ENCODE measurements at places on chromosomes 13 and 19.

DNA sequence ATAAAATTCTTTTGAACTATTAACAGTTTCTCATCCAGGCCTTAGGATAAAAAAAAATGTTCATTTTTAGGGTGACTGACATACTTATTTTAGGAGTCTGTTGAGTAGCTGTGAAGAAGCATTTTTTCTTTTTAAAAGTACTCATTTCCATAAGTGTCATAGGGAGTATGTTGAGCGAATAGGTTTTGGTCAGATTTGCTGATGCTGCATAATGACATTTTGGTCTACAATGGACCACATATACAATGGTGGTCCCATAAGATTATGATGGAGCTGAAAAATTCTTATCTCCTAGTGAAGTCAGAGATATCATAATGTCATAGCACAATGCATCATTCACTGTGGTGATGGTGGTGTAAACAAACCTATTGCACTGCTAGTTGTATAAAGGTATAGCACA is 17.4 kb downstream of the NBEA start:
- DNase-seq, result no peak

DNA sequence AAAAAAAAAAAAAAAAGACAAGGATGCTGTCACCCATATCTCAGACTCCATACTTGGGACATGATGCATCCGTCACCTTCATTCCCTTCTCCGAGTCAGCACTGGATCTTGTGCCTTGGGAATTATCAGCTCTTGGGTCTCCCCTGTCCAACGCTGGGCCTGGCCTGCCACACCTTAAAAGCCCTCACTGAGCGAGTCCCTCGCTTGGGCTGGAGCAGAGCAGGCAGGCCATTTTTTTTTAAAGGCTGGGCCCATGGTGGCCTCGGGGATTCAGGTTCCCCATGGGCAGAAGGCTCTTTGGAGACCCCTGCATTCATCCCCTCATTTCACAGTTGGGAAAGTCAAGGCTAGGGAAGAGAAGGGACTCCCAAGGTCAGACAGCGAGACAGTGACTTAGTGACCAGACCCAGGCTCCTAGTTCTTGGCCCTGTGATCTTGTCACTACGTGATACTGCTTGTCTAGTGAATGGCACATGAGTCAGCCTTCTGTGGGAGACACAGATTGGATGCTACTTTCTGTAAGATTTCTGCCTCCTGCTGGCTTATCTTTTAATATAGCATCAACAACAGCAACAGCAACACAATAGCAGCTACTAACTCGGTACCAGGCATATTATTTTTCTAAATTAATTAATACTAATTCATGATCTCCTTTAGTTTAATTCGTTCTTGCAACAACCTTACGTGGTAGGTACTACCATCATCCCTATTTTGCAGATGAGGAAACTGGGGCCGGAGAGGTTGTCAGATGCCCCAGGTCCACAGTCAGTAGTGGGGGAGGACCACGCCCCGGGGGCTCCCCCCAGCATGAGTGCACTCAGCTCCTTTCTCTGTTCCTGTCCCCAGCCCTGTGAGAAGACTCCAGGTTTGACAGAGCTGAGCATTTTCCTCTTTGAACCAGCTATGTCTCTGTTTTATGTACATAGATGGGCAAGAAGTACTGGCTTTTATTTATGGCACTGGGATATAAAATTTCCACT is 27.4 kb upstream of the ZNF536 start:
- no peak for DNase-seq

GRCh38 chr13:37488726-37489125 is 109.8 kb downstream of the POSTN start:
- no peak for DNase-seq

- no peak for DNase-seq
Measured at GRCh38 chr19:45860359-45861259, 2.3 kb downstream of the SYMPK start.

DNA sequence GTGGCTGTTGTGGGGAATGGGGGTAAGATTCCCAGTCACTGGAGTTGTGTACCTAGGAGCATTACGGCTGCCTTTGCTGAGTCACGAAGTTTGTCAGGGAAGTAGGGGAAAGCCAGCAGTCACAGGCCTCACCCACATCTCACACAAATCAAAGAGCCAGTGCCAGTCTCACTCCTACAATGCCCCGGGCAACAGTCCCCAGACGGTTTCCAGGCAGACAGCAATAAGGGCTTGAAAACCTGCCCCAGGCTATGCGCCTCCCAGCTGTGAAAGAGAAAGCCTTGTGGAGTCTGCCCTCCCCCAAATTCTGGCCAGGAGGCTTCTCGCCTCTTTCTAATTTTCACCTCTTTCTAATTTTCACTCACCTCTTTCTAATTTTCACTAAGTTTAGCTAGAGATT is 142.3 kb upstream of the EDNRB start:
- DNase-seq, result no peak

GRCh38 chr13:102461302-102461701 is 59.5 kb upstream of the FGF14 start:
- no peak for DNase-seq

- no peak for DNase-seq
Measured at GRCh38 chr19:17576758-17577456, 21.5 kb downstream of the COLGALT1 start.

- DNase-seq, result no peak
Measured at GRCh38 chr19:31313291-31314030, 35.8 kb downstream of the TSHZ3 start.

GRCh38 chr13:37011002-37011401 is 10.4 kb downstream of the EXOSC8 start:
- no peak for DNase-seq

GRCh38 chr13:99828123-99828522 is 143.4 kb downstream of the ZIC5 start:
- DNase-seq, result no peak

DNA sequence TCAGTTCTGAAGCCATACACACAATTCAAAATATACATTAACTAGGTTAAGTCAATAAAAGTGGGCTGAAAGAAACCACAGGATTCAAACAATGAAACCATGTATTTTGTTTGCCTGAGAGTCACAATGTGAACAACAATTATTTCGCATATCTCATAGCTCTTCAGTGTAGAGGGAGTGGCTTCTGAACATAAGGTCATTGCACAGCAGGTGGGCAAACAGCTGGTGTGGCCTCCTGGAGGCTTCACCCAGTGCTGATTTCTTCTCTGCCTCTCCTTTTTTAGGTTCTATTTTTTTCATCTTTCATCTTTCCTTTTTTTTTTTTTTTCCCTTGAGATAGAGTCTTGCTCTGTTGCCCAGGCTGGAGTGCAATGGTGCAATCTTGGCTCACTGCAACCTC is 40.4 kb upstream of the ZNF254 start:
- DNase-seq, result no peak

- DNase-seq, result no peak
Measured at GRCh38 chr19:13493516-13494310, 12.6 kb downstream of the CACNA1A start.

DNA sequence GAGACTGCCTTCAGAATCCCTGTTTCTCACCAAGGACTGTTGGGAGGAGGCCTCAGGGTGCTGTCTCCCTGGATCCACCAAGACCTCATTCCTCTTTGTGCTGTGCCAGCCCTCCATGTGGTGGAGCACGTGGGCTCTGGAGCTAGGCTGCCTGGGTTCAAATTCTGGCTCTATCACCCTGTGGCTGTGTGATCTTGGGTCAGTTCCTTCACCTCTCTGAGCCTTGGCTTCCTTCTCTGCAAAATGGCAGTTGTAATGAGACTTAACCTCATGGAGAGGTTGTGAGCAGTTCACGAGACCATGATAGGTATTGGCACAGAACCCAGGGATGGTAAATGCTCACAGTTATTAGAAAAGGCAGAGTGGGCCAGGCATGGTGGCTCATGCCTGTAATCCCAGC is 6.4 kb downstream of the PNMA8C start:
- DNase-seq, result no peak

- no peak for DNase-seq
Measured at GRCh38 chr13:24112791-24113190, 47.7 kb upstream of the SPATA13 start.

DNA sequence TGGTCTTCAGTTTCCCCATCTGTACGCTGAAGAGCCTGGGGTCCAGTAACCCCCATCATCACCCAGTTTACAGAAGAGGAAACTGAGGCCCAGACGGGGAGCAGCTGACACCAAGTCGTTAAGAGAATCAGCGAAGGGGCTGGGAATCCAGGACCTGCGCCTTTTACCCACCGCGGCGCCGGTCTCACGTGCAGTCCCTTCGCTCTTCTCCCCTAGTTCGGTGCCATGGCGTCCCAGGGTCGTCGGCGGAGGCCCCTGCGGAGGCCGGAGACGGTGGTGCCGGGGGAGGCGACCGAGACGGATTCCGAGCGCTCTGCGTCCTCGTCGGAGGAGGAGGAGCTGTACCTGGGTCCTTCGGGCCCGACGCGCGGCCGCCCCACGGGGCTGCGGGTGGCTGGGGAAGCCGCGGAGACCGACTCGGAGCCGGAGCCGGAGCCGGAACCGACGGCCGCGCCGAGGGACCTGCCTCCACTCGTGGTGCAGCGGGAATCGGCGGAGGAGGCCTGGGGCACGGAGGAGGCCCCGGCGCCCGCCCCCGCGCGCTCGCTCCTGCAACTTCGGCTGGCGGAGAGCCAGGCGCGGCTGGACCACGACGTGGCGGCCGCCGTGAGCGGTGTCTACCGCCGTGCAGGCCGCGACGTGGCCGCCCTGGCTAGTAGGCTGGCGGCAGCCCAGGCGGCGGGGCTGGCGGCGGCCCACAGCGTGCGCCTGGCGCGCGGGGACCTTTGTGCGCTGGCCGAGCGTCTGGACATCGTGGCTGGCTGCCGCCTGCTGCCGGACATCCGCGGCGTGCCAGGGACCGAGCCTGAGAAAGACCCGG is 698 bp downstream of the BLOC1S3 start:
- DNase-seq, result no peak

DNA sequence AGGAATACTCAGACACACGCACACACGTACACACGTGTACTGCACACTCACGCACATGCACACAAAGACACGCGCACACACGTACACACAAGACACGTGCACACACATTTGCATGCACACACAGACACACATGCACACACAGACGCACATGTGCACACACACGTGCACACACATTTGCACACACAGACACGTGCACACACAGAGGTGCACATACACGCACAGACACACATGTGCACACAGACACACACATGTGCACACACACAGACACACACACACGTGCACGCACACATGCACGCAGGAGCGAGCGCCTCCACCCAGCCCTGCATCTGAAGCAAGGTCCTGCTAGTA is 81.1 kb downstream of the GADD45B start:
- no peak for DNase-seq

DNA sequence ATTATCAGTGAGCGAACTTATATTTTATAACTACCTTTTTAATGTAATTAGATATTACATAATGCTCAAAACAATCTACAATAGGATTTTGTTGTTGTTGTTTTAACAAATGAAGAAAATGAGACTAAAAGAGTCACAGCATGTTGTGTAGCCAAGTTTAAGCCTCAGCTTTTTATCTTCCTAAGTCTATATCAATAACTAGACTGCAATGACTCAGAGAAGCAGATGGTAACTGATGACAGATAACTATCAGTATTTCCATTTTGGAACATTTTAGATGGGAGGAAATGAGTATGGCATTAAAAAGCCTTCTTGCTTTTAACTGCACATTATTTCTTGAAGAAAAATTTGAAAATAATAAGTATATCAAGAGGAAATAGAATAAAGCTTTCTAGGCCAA is 825.2 kb downstream of the SLITRK1 start:
- DNase-seq, result no peak

- no peak for DNase-seq
Measured at GRCh38 chr13:74090397-74090796, 43.8 kb downstream of the KLF12 start.

DNA sequence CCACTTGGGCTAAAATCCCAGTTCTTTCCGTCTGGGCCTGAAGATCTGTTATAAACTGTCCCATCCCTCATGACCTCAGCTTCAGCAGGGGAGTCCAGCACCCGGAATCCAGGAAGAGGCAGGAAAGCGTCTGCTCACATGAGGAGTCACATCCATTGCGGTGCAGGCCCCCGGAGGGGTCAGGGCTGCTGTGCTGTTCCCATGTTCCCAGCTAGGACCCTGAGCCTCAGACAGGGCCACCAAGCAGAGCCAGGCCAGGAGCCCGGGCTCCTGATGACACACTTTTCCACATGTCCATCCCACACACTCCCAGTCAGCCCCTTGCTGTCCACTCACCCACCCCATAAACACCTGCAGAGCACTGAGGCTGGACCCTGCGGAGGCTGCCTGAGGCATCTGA is 45.3 kb upstream of the VSTM2B start:
- DNase-seq, result no peak

GRCh38 chr19:6048348-6048747 is 62.0 kb downstream of the RFX2 start:
- DNase-seq, result no peak

DNA sequence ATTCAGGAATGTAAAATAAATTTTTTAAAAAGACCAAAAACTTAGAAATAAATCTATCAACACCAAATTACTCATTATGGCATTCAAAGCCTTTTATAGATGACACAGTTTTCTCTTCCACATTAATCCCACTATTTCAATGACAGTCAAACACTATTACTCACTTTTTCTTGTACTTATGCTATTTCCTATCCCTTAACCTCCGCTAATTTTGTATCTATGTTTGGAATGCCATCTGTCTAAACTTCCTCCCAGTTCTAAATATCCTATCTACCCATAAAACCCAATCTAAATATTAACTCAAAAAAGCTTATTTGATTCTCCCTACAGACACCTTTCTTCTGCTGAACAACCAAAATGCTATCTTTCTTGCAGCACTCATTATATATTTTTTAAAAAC is 203.5 kb downstream of the ENOX1 start:
- no peak for DNase-seq

GRCh38 chr13:33194820-33195692 is 90.5 kb downstream of the STARD13 start:
- no peak for DNase-seq

DNA sequence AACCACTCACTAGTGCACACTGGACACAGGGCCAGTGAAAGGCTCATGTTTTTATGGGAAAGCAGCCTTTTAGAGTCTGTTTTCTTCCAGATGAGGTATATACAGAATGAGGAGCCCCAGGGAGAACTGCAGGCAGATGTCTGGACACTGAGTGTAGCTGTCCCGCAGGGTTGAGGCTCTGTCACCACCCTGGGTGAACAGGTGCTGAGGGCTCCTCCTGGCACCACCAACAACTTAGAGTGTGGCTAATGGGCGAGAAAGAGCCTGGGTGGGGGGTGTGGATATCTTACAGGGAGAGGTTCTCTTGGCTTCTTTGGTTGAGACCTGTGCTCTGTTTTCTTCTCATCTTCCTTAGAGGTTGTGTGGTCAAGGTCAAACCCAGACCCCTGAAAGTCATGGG is 202.1 kb upstream of the GPR12 start:
- no peak for DNase-seq

All from activated CD8-positive, alpha-beta memory T cell treated with anti-CD3 and anti-CD28 coated beads for 4 hours (primary cell).